Foreskin melanocyte (primary cell): ENCODE measurements at places on chromosomes 7 and 10.

DNA sequence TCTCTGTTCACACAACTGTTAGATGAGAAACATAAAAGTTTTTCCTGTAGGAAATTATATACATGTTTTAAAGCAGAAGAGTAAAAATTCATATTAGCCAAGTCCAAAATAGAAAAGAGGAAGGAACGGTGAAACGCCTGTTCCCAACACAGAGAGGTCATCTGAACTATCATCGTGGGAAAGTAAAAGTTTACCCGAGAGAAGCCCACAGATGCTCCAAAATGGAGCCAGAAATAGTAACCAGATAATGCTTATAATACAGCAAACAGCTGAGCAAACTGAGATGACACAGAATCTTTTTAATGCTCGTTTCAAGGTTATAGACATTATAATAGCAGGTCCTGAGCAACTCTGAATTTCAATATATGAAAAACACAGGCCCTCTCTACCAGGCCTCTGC lies 24.5 kb downstream of the FRMD4A start:
- DNase-seq: no peak

DNA sequence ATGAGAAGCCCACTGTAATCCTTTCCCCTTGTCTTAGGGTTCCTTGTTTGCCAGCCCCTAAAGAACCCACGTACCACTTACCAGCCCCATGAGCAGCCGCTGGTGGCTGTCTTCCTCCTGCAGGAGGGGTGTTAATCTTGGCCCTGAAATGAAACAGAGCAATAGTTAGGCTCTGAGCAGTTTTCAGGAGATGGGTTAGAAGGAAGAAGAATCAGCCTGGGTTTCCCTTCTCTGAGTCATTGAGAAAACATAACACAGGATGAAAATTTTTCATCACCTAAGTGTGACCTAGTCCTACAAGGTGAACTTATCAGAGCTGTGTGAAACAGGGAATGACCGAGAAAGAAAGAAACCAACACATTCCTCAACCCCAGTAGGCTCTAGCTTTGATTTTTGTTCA lies 90.0 kb downstream of the GSAP start:
- no peak for DNase-seq

DNA sequence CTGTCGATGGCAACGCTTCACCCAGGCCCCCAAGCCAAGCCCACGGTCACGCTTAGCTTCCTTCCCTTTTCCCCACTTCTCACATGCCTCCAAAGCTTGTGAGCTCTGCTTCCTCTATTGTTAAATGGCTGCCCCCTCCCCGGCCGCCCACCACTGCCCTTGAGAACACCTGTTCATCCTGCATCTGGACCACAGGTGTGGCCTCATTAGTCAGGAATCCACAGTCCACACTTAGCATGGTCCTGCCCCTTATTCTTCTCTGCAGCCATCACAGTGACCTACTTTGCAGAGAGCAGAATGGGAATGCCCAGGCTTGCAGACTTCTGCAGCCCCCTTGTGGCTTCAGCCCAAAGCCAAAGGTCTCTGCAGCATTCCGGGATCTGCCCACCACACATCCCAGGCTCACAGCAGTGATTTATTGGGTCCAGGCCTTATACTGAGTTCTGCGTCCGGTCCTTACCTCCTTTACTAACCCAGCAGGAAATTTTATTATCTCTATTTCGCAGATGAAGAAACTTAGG lies 66.9 kb downstream of the PTPRE start:
- DNase-seq: no peak

GRCh38 chr10:71972746-71973695 lies 8.8 kb downstream of the CHST3 start:
- no peak for DNase-seq

DNA sequence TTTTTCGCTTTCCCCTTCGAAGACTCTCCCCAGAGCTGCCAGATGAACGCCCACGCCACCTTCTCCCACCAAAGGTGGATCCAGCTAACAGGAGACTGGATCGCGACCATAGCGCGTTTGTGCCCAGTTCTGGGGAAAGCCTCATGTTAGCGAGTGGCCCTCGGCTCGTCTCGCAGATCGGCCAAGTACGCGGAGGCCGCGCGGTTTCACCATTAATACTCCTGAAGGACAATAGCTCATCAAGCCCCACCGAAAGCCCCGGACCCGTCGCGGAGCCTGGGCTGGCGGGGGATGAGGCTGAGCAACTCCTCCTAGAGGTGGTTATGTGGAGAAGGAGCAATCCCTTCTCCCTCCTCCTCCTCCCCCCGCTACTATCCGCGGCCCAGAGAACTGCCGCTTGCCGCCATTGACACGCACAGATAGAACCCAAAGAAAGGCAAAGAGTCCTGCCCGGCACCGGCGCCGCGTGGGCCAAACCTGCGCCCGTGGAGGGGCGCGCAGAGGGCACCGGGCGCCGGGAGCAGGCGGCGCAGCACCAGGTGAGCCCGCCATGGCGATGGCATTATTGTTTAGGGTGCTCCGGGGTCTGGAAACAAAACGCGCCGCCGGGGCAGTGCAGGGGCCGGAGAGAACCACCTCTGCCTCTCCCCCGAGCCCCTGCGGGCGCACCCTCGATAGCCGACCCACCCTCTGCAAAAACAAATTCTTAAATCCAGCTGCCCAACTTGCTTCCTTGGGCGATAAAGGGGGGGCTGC lies at the start of gene MACROH2A2:
MACROH2A2 (plus strand) TSS at position 385 of the 756 bp plus-strand sequence. CDS start 22,813 bp downstream, outside the sequence.
- DNase-seq: peak; percentile 21

GRCh38 chr10:92800134-92800733 lies 48.1 kb upstream of the EXOC6 start:
- DNase-seq: no peak

GRCh38 chr7:129778770-129779601 lies 167.5 kb downstream of the NRF1 start:
- no peak for DNase-seq

GRCh38 chr10:101446947-101447346 lies 93.0 kb downstream of the BTRC start:
- no peak for DNase-seq

- no peak for DNase-seq
Measured at GRCh38 chr10:65197935-65198334, 1676.7 kb downstream of the REEP3 start.

DNA sequence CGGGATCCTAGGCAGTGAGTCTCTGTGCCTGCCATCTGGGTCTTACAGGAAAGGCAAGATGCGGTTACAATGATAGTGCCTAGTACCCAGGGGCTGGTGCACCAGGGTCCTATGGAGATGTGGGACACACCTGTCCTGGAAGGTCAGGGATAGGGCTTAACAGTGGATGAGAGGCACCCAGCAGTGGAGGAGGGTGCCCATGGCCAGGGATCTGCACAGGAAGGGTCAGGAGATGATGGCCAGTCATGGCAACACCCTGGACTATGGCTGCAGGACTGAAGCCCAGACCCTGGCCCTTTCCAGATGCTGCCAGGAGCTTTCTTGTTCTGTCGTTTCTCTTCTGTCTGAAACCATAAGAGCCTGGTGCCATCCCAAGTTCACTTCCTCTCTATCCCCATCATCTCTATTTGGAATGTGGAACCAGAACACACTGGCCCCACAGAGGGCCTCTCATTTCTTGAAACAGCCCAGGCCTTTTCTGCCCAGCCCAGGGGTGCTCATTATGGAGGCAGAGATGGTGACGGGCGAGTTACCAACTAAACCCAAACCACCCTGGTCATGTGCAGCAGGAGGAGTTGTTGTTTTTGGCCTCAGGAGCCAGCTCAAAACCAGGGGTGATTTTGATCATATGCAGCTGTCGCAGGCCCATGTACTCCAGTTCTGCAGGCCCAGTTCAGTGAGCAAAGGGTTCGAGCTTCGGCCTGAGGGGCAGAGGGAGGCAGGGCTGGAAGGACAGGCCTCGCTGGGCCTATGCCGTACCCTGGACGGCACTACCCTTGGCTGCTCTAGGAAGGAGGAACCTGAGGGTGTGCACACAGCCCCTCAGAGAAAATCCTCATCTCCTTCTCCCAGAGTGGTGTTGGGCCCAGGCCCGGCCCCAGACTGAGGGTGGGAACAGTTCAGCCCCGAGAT lies 52.6 kb upstream of the GDF10 start:
- no peak for DNase-seq

DNA sequence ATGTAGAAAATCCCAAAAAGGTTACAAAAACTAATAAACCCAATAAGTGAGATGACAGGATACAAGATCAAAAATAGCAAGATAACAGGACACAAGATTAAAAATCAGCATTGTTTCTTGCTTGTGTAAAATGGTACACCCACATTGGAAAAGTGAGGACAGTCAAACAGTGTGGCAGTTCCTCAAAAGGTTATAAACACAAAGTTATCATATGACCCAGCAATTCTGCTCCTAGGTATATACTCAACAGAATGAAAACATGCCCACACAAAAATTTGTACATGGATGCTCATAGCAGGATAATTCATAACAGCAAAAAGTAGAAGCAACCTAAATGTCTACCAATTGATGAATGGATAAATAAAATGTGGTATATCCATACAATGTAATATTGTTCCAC lies 105.8 kb downstream of the ARMH3 start:
- DNase-seq: no peak

GRCh38 chr10:66834802-66835201 lies 91.0 kb upstream of the LRRTM3 start:
- DNase-seq: no peak

- DNase-seq: no peak
Measured at GRCh38 chr7:151397026-151397425, 12.8 kb downstream of the WDR86 start.

- no peak for DNase-seq
Measured at GRCh38 chr10:129707406-129708388, 240.7 kb downstream of the MGMT start.

GRCh38 chr10:97234400-97234799 lies 48.6 kb upstream of the SLIT1 start:
- peak; percentile 38 for DNase-seq

DNA sequence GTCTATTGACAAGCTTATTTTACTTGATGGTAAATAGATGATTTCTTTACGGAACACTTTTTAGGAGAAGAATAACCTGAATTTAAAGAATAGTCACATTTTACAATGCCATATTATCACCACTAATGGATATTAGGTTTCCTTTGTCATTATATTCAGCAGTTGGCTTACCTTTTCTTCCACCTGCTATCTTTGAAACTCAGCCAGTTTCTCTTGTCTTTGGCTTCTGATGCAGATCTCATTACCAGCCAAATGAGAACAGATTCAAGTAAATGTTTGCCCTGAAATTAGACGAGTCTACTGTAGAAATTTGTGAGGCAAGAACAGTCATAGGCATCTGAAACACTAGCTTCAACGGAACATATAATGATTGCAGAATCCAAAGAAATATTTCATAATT lies 85.5 kb upstream of the OIT3 start:
- DNase-seq: no peak

DNA sequence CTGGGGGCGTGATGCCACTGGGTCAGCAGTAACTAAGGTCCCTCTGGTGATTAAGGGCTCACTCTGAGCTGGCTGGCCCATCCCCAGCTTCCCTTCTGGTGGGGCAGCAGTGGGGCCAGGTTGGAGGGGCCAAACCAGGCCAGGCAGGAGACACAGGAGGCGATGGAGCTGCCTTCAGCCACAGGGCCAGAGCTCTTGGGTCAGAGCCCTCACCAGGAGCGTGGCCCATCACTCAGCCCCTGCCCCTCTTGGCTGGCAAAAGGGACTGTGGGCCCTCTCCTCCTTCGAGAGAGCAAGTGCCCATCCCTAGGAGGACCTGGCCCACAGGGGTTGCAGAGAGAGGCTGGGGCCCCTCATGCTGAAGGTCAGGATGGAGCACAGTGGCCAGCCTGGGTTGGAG lies 4.5 kb downstream of the KCNK18 start:
- DNase-seq: no peak

DNA sequence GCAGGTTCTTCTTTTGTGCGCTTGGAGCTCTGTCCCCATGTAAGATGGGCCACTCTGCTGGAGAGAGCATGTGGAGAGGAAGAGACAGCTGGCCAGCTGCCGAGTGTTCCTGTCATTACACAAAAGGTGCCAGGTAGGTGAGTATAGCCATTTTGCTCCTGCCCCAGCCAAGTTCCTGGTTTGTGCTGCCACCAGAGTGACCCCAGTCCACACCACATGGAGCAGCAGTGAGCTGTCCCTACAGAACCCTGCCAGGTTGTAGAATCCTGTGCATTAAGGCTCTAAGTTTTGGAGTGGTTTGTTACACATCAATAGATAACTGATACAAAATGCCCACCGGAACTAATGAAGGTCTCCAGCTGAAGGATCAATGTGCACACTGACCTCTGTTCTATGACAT lies 84.6 kb upstream of the GHITM start:
- no peak for DNase-seq

GRCh38 chr7:119696336-119696735 lies 576.6 kb upstream of the KCND2 start:
- no peak for DNase-seq
